ENCODE measurements at places on chromosomes 12 and 14.

- DNase-seq = no peak
Measured at GRCh38 chr14:50821510-50822464, 9.2 kb downstream of the NIN start.

GRCh38 chr14:73142216-73142615 is 5.9 kb downstream of the PSEN1 start:
- no peak for DNase-seq

DNA sequence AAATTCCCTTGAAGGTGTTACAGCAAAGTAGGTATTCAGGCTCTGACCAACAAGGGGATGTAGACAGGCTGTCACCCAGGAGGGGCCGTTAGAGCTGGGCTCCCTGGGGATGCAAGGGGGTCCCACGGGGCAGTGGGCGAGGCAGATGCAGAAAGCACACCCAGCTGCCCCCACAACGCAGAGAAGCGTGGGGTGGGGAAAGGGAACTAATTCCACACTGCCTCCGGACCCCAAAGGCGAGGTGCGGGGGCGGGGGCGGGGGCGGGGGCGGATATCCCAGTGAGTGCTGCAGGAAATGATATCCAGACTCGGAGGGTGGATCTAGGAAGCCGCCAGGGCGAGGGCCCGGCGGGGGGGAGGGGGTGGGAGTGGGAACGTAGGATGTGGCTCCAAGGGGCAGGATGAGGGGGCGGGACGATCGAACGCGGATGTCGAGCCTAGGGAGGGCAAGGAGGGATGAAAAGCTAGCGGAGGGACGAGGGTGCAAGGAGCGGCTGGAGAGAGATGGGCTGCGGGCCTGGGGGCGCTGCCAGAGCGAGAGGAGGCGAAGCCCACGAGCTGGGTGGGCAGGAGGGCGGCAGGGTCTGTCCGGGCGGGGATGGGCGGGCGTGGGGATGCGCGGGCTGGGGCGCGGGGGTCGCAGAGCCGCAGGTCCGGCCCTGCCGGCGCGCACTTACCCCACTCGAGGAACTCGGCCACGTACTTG is 874 bp downstream of the CDC42BPB start:
- DNase-seq = no peak

DNA sequence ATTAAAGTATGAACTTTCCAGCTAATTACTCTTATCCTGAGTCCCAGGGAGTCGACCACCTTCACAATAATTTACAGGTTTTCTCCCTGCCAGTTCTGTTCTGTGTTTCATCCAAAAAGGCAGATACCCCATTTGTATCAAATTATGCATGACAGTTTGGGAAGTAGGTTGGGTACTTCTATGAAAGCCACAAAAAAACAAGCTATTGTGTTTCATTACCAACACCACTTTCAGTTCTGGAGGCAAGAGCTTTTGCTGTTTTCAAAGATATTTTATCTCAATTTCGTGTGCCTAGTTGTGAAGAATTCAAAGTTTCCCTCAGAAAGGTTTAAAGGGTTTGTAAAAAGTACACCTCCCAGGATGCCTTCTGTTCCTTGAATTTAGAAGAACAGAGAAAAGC is 557.4 kb downstream of the FLRT2 start:
- DNase-seq = no peak

DNA sequence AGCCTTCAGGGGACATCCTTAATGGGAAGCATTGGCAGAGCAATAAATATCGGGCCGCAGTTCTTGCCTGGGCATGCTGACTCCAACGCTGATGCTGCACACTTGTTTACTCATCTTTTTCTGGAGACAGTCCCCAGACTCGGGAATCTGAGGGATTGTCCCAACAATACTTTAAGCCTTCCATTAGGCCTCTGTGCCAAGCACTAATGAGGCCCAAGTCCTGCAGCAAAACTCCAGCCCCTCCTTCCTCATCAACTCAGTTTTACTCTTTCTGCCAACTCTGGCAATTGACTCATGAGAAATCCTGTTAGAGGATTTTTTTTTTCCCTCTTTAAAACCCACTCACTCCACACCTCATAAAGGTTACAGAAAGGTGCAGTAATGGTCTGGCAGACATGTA is 233.4 kb upstream of the PELI2 start:
- peak; percentile 11 for DNase-seq

GRCh38 chr14:33933386-33933933 is 17.4 kb downstream of the EGLN3 start:
- DNase-seq = no peak

GRCh38 chr12:56839915-56840325 is 76.8 kb downstream of the HSD17B6 start:
- no peak for DNase-seq

DNA sequence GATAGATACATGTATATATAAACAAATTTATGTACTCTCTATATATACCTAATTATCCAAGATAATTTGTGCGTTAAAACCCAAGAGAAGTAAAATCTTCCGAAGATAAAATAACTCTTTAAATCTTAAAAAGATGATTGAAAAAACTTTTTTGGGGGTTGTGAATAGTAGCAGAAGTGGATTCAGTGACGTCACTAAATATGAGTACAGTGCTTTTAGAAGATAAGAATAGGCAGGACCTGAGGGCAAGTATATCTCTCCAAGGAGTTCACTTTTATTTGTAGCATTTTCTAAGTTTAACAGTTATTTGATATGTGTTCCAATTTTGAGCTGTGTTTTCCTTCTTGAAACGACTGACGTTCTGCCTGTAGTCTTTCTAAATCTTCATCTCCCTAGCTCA is 319.8 kb downstream of the PPFIA2 start:
- DNase-seq = no peak

DNA sequence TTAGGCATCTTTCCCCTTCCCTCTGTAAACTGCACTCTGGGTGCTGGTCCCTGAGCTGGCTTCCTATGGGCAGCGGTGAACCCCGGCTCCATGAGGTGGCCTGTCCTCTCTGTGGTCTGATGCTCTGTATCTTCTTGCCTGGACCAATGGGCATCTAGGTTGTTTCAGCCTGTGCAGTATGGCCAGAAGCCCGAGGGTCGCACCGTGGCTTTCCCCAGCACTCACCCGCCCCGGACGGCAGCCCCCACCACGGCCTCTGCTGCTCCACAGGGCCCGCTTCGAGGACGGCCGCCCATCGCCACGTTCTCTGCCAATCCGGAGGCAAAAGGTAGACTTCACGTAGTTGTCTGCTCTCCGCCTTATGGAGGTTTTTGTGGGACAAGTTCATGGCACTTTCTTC is 70.1 kb downstream of the EP400 start:
- DNase-seq = no peak

DNA sequence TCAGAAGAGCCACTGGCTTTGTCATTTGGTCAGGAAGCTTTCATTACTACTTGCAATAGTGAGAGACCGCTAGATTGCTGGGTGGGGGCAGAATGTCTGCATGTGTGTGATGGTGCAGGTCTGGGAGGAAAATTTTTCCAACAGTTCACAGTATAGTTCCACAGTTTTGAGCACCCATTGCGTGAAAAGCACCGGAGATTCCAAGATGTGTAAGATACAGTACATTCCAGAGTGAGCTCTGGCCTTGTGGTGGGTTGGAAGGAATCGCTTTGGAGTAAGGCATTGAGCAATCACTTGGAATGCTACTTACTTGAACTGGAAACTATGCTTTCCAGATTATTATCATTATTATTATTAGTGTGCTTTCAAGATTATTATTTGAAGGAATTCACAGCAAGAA is 47.6 kb upstream of the FRMD6 start:
- peak; percentile 97 for DNase-seq
